LHCN-M2 (cell line): ENCODE measurements at places on chromosomes 1 and 21. TPM values are rescaled to one million over a fixed set of nuclear protein-coding genes. Genes with fewer than 3 reads are reported as not detected.
A peak's percentile ranks its signal among the peaks of the same experiment; 100 is the strongest.

- no peak for DNase-seq
Measured at GRCh38 chr1:235995511-235995910, 69.4 kb downstream of the NID1 start.

The SCCPDH gene
- total RNA-seq, result 61.3 and 67.6 TPM in 2 replicates

GRCh38 chr1:220370041-220370700 lies 97.9 kb upstream of the RAB3GAP2 start:
- peak; percentile 60 for DNase-seq

The ARHGEF19 gene
- total RNA-seq, result 1.9 TPM in 2 replicates

DNA sequence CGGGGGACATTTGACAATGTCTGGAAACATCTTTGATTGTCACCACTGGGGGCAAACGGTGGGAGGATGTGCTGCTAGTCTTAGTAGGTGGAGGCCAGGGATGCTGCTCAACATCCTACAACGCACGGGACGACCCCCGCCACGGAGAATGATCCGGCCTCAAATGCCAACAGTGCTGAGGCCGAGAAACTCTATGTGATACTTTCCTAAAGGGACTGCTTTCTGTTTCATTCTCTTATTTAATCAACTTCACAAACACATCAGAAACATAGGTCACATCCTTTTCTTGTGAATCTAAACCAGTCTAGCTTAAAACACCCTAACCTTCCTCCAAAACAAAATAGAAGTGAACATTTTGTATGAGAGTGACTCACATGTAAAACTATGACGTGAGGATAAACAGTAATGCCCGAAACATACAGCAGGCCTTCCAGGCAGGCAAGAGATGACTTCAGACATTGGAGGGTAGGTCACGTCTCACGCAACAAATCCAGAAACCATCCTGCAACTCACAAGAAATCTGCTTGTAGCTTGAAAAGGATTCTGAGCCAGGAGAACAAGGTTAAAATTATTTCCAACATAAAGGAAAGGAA lies 37.2 kb upstream of the ETS2 start:
- peak; percentile 73 for DNase-seq
